T47D (cell line): ENCODE measurements at places on chromosomes 5 and 9.

DNA sequence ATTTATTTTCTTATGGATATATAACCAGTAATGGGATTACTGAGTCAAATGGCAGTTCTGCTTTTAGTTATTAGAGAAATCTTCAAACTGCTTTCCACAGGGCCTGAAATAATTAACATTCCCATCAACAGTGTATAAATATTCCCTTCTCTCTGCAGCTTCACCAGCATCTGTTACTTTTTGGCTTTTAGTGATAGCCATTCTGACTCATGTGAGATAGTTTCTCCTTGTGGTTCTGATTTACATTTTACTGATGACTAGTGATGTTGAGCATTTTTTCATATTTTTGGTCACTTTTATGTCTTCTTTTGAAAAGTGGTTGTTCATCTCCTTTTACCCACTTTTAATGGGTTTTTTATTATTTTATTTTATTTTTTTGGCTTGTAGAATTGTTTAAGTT lies 1290.3 kb upstream of the CDH9 start:
- DNase-seq: no peak

GRCh38 chr5:126263591-126264184 lies 159.5 kb upstream of the GRAMD2B start:
- no peak for DNase-seq

- DNase-seq: no peak
Measured at GRCh38 chr5:106171132-106171531, 1499.6 kb downstream of the EFNA5 start.

DNA sequence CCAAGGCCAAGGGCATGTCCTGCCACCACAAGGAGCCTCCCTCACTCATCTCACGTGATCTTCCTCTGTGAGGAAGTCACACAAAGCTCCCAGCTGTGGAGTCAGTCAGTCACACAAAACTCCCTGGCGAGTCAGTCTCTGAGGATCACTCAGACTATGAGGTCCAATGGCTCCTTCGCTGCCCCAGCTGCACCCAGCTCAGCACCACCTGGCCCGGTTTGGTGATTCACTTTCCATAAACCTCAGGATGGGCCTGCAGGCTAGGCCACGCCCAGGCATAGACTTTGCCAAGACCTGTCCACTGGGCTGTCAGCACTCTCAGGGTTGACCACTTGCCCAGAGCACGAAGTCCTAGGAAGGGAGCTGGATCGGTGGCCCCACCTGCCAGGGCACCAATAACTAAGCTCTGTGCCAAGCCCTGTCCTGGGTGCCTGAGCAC lies 233.8 kb downstream of the HSPA4 start:
- no peak for DNase-seq

GRCh38 chr5:14004598-14005394 lies 60.3 kb upstream of the DNAH5 start:
- DNase-seq: no peak

DNA sequence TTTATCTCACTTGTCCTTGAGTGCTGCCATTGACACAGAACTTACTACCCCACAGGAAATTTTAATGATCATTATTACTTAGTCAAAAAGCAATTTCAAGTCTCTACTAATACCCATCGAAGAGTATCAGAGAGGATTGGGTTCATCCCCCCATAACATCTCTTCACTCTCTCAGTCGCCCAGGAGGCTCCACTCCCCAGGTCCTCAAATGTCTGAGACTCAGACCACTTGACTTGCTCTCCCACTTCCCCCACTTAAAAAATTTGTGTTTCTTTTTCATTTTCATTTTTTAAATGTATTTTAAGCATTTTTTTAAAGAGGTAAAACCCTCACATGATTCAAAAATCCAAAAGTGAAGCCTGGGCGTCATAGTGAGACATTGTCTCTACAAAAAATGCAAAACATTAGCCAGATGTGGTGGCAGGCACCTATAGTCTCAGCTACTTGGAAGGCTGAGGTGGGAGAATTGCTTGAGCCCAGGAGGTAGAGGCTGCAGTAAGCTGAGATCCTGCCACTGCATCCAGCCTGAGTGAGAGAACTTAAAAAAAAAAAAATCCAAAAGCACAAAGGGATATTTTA lies 56.8 kb upstream of the TRAF1 start:
- no peak for DNase-seq

DNA sequence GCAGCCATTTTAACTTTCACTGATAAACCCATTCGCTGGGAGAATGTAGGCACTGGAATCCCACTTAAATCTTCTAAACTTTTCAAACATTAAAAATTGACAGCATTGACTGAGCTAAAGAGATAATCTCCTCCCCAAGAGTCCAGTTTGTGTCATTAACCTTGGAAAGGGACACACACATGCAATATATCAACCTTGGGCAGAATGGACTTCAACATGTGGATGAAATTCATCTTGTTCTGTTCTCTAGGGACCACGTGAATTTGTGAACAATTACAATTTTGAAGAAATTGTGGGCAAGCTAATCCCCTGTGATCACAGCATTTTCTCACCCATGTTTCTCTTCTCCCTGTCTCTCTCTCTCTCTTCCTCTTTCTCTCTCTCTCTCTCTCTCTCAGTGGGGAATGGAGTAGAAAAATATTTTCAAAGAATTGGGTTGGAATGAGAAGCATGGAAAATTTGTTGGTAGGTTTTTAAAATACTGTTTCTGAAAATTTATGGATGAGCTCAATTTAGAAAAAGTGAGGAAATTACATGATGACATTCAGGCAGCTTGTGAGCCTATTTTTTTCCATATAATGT lies 553.7 kb downstream of the EBF1 start:
- DNase-seq: no peak

GRCh38 chr9:114655689-114656088 lies 1.9 kb downstream of the TEX53 start:
- no peak for DNase-seq

GRCh38 chr5:127446626-127447025 lies 70.8 kb upstream of the PRRC1 start:
- no peak for DNase-seq

GRCh38 chr9:77939149-77939668 lies 92.4 kb downstream of the GNAQ start:
- no peak for DNase-seq

- DNase-seq: no peak
Measured at GRCh38 chr9:80503671-80504281, 932.0 kb downstream of the TLE4 start.

- no peak for DNase-seq
Measured at GRCh38 chr5:117084067-117084466, 509.4 kb upstream of the SEMA6A start.

- DNase-seq: no peak
Measured at GRCh38 chr9:137916540-137916939, 39.0 kb downstream of the CACNA1B start.

- DNase-seq: no peak
Measured at GRCh38 chr9:121652021-121652837, 795 bp downstream of the DAB2IP start.

GRCh38 chr5:28296254-28297013 lies 1258.0 kb upstream of the CDH9 start:
- DNase-seq: no peak

DNA sequence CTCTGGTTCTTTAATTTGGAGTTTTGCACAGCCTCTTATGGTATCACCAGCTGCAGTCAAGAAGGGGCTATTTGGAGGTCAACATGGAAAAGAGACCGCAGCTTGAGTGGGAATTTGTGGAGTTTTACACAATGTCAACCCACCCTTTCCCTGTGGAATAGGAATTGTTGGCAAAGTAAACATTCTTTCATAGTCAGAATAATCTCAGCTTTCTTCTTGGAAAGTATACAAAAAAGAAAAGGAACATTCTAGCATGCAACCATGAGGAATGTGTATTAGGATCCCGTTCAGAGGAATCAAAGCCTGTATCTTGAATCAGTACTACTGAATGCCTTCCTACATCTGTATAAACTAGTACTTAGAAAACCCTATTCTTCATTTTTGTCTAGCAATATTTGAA lies 107.6 kb downstream of the LURAP1L start:
- DNase-seq: no peak

- no peak for DNase-seq
Measured at GRCh38 chr5:175517824-175518450, 39.6 kb downstream of the SFXN1 start.

- peak; percentile 84 for DNase-seq
Measured at GRCh38 chr5:135012951-135013391, 21.1 kb downstream of the PITX1 start.

GRCh38 chr5:149240354-149240998 lies 31.2 kb upstream of the AFAP1L1 start:
- no peak for DNase-seq

DNA sequence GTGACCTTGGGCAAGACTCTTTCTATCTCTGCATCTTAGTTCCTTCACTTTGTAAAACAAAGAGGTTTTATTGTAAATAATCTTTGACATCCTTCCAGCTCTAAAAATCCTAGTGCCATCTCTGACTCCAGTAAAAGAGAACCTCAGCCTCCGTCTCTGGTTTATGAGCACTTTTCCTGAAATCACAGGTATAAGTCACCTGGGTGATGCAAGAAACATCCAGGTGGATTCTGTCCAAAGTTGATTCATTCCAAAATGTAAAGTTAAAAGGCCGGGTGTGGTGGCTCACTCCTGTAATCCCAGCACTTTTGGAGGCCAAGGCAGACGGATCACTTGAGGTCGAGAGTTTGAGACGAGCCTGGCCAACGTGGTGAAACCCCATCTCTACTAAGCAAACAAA lies 21.1 kb upstream of the UBAP2 start:
- no peak for DNase-seq
